ENCODE measurements at places on chromosomes 12 and 14.

DNA sequence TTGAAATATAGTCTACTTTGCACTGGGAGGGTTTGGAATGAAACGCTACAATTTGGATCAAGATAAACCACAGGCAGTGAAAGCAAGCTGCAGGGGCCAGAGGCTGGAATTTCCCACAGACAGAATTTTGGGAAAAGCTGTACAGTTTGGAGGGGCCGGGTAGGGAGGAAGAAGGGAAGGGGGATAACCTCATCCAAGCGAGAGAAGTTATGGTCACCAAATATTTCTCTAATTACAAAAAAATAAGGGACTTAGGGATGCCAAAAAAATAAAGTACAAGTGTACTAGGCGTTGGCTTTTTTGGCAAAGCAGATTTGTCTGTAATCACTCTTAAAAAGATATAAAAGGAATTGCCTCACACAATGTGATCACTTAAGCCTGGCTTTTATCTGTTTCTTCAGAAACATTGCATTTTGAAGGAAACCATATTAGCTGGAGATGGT is 31.2 kb upstream of the ADGRD1 start:
- DNase-seq, result no peak

GRCh38 chr14:100426314-100426713 is 103.2 kb downstream of the SLC25A47 start:
- DNase-seq, result no peak

GRCh38 chr14:59190372-59190771 is 1.9 kb downstream of the DAAM1 start:
- no peak for DNase-seq

DNA sequence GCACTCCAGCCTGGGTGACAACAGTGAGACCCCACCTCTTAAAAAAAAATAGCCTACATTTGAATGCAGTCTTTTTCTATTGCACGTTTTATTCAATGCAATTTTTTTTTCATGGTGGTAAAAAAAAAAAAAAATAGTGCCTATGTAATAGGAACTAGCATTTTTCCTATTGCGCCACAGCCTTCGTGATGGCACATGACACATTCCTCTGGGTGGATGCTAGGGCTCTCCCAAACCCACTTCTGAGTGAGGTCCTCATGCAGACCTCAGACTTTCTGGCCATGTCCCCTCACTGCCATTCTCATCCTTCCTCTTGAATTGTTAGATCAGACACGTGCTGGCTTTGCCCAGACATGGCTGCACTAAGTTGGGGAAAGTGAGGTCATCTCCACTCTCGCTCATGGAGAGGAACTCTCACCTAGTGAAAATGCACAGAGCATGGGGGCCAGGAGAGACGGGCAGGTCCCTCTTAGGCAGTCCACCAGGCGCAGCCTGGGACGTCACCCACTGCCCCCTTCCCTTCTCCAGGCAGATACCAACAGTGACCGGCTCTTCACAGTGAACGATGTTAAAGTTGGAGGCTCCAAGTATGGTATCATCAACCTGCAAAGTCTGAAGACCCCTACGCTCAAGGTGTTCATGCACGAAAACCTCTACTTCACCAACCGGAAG is 19.2 kb downstream of the DCAF4 start:
- DNase-seq, result no peak

GRCh38 chr12:23662966-23663365 is 286.5 kb downstream of the SOX5 start:
- no peak for DNase-seq
